ENCODE measurements at places on chromosomes 5 and 9. TPM values are rescaled to one million over a fixed set of nuclear protein-coding genes. Genes with fewer than 3 reads are reported as not detected.

LHFPL2 gene
- 39.2 TPM for total RNA-seq

CAVIN4 gene
- total RNA-seq, result 0.17 TPM

TAF11L3 gene
- total RNA-seq, result not detected

MZB1 gene
- total RNA-seq, result 13.2 TPM

RNF180 gene
- total RNA-seq, result 1.2 TPM

C5 gene
- 1.5 TPM for total RNA-seq

SLCO6A1 gene
- not detected for total RNA-seq

IL4 gene
- total RNA-seq, result not detected

- no peaks in the 10 kb centered on the region for H3K27me3 ChIP-seq
- H3K27ac ChIP-seq, result no peak overlapping the region
- H3K36me3 ChIP-seq, result no peaks in the 10 kb centered on the region
- DNase-seq, result no peak
Measured at GRCh38 chr5:156128026-156128425, 198.9 kb upstream of the SGCD start.

- H3K4me1 ChIP-seq, result no peaks in the 10 kb centered on the region
- H3K27ac ChIP-seq, result no peak overlapping the region
- H3K4me3 ChIP-seq, result no peak overlapping the region
Measured at GRCh38 chr5:152711801-152712388, 306.8 kb upstream of the NMUR2 start.

GRCh38 chr9:109455861-109456260, 42.2 kb downstream of the PTPN3 start:
- no peak for DNase-seq
- no peaks in the 10 kb centered on the region for H3K27me3 ChIP-seq
- H3K36me3 ChIP-seq, result no peaks in the 10 kb centered on the region
- H3K4me1 ChIP-seq, result no peaks in the 10 kb centered on the region

- H3K27me3 ChIP-seq, result no peaks in the 10 kb centered on the region
- H3K27ac ChIP-seq, result no peak overlapping the region
- no peak for DNase-seq
- H3K36me3 ChIP-seq, result no peaks in the 10 kb centered on the region
- H3K4me3 ChIP-seq, result no peak overlapping the region
- H3K4me1 ChIP-seq, result no peaks in the 10 kb centered on the region
Measured at GRCh38 chr9:82668689-82669199, 394.2 kb downstream of the RASEF start.

DNA sequence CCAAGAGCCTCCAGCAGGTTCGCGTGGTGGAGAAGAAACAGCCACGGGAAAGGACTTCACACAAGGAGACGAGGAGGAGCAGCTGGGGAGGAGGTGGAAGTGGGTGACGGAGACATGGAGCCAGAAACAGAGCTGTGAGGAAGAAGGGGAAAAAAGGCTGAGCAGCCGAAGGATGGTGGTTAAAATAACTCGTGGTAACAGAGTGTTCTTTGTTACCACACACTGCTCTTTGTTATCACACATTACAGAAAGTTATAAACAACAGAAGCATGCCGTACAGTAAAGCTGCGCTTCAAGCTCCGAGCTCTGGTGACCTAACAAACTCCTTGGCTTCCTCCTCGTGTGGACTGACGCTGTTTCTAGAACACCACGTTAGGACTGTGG, 215.4 kb downstream of the GLIS3 start:
- H3K27me3 ChIP-seq, result no peaks in the 10 kb centered on the region
- peak overlapping the region; percentile 56 for H3K27ac ChIP-seq
- H3K4me3 ChIP-seq, result no peak overlapping the region
- peaks cover 3% of the 10 kb centered on the region for H3K4me1 ChIP-seq
- no peak for DNase-seq

- no peaks in the 10 kb centered on the region for H3K27me3 ChIP-seq
- no peaks in the 10 kb centered on the region for H3K4me1 ChIP-seq
- no peak overlapping the region for H3K27ac ChIP-seq
- no peak overlapping the region for H3K4me3 ChIP-seq
Measured at GRCh38 chr5:94432499-94432898, 185.9 kb downstream of the KIAA0825 start.

DNA sequence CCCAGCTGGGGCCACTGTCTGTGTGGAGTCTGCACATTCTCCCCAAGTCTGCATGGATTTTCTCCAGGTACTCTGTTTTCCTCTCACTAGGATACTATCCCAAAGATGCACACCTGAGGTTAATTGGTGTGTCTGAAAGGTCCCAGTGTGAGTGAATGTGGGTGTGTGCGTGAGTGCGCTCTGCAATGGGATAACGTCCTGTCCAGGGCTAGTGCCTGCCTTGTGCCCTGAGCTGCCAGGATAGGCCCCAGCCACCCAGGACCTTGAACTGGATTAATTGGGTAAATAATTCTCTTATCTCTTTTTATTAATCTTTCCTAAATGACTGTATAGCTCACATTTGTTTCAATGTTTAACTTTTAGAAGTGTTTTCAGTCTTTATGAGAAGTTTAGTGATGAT, 11.5 kb upstream of the PANK3 start:
- H3K36me3 ChIP-seq, result no peaks in the 10 kb centered on the region
- H3K4me1 ChIP-seq, result no peaks in the 10 kb centered on the region
- DNase-seq, result peak; percentile 62
- H3K27me3 ChIP-seq, result no peaks in the 10 kb centered on the region
- H3K27ac ChIP-seq, result peak overlapping the region; percentile 70
- H3K4me3 ChIP-seq, result no peak overlapping the region

GRCh38 chr5:74660140-74660539, 19.6 kb upstream of the ENC1 start:
- no peaks in the 10 kb centered on the region for H3K36me3 ChIP-seq
- no peak overlapping the region for H3K4me3 ChIP-seq
- no peaks in the 10 kb centered on the region for H3K27me3 ChIP-seq
- no peak overlapping the region for H3K27ac ChIP-seq
- DNase-seq, result no peak

DNA sequence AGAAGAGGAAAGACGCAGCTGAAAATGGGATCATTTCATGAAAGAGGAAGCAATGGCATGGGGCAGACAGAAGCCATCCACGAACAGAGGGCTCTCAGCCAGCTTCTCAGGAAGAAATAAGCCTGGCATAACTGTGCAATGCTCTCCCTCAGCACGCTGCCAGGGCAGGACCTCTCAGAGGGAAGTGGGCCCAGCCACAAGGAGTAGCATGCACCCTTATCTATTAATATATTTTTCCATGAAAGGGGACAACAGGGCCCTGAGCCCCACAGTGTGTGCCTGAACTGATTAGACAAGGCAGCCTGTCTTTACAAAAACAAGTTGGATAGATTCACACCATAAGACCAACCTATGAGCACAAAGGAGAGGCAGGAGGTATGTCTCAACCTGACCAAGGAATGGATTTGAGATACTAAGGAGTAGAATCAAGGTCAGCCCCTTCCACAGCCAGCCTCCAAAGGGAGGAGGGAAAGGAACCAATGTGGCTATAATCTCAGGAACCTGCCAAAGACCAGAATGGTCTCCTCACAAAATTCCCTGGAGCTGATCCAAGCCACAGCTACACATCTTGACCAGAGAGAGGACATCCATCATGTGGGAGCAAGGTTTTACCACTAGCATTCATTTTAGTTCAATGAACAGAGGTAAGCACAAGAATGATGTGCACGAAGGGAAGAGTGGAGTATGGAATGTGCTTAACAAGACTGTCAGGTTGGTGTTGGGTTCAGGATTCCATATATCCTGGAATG, 154.8 kb downstream of the SIL1 start:
- no peak overlapping the region for H3K4me3 ChIP-seq
- no peak overlapping the region for H3K27ac ChIP-seq
- H3K27me3 ChIP-seq, result no peaks in the 10 kb centered on the region
- DNase-seq, result no peak
- H3K36me3 ChIP-seq, result no peaks in the 10 kb centered on the region
- H3K4me1 ChIP-seq, result no peaks in the 10 kb centered on the region

- H3K27ac ChIP-seq, result no peak overlapping the region
- H3K36me3 ChIP-seq, result no peaks in the 10 kb centered on the region
- no peaks in the 10 kb centered on the region for H3K4me1 ChIP-seq
- DNase-seq, result no peak
Measured at GRCh38 chr9:22913026-22913425, 466.4 kb downstream of the DMRTA1 start.

DNA sequence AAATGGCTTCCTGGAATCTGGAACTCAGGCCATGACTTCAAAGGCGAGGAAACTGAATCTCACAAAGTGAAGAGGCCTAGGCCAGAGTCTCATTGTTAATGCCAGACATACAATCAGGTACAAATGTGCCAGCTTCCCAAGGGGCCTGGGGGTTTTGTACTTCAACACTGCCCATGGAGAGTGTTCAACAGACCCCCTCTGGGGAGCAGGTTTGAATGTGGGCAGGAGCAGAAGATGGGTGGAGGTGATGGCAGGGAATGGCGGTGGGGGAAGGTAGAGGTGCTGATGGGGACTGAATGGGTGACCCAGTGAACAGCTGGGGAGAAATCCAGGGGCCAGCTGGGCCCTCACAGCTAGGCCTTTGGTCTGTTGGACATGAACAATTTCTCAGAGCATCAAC, 12.0 kb downstream of the FOXI1 start:
- DNase-seq, result no peak
- no peaks in the 10 kb centered on the region for H3K27me3 ChIP-seq
- no peak overlapping the region for H3K27ac ChIP-seq
- H3K36me3 ChIP-seq, result no peaks in the 10 kb centered on the region
- H3K4me3 ChIP-seq, result no peak overlapping the region

DNA sequence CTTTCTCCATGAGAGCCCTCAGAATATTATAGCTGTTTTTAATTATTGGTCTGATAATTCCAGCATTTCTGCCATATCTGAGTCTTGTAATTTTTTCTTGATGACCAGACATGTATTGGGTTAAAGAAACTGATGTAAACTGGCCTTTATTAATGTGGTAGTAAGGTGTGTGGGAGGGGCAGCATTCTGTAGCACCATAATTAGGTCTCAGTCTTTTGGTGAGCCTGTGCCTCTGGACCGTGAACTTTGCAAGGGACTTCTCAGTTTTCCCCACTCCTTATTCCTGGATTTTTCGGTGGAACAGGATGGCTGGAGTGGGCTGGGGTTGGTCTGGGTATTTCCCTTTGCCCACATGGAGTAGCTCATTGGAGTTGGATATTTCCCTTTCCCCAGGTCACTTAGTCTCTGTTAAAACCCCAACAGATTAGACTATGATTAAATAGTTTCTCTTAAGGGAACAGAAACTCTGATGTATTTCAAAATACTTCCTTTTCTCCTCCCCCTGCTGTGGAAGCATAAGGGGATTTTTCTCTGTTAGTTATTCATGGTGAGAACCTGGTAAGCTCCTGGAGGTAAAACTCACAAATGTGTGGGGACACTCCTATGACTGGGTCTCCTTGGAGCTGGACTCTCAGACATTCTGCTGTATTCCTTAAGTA, 52.4 kb downstream of the FSD1L start:
- no peak overlapping the region for H3K27ac ChIP-seq
- H3K4me3 ChIP-seq, result no peak overlapping the region
- no peaks in the 10 kb centered on the region for H3K36me3 ChIP-seq
- H3K4me1 ChIP-seq, result no peaks in the 10 kb centered on the region
- no peak for DNase-seq

GRCh38 chr9:105150991-105151685, 93.3 kb upstream of the SLC44A1 start:
- H3K27ac ChIP-seq, result no peak overlapping the region
- H3K4me1 ChIP-seq, result no peaks in the 10 kb centered on the region
- no peak for DNase-seq
- H3K27me3 ChIP-seq, result no peaks in the 10 kb centered on the region
- no peaks in the 10 kb centered on the region for H3K36me3 ChIP-seq

- DNase-seq, result no peak
- H3K4me3 ChIP-seq, result no peak overlapping the region
- H3K27ac ChIP-seq, result no peak overlapping the region
- no peaks in the 10 kb centered on the region for H3K27me3 ChIP-seq
Measured at GRCh38 chr5:100479079-100479688, 56.0 kb upstream of the FAM174A start.

- no peaks in the 10 kb centered on the region for H3K4me1 ChIP-seq
- DNase-seq, result no peak
- H3K27me3 ChIP-seq, result no peaks in the 10 kb centered on the region
Measured at GRCh38 chr5:169268019-169268418, 32.9 kb downstream of the SLIT3 start.

GRCh38 chr5:65120371-65120967, 351.7 kb downstream of the CWC27 start:
- H3K27ac ChIP-seq, result no peak overlapping the region
- H3K4me3 ChIP-seq, result no peak overlapping the region
- H3K36me3 ChIP-seq, result no peaks in the 10 kb centered on the region
- H3K4me1 ChIP-seq, result no peaks in the 10 kb centered on the region
- H3K27me3 ChIP-seq, result no peaks in the 10 kb centered on the region
- no peak for DNase-seq

DNA sequence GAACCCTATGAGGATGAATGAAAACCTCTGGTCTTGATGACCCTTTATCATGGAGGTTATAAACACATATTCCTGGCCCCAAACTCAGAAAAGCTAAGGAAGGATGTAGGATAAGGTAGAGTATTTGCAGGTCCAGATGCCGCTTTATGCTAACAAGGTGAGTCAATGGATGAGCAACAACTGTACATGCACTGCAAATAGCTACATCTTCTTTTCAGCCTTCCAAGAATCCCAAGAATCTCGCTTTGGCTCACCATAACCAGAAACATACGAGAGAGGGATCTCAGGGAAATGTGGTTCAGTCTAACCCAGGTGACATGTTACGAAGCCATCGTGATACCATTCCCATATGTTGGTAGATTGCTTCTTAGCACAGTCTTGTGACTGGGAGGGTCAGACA, 152.3 kb upstream of the ANKH start:
- no peaks in the 10 kb centered on the region for H3K4me1 ChIP-seq
- no peaks in the 10 kb centered on the region for H3K27me3 ChIP-seq
- H3K27ac ChIP-seq, result no peak overlapping the region

- no peak overlapping the region for H3K4me3 ChIP-seq
- DNase-seq, result no peak
- no peaks in the 10 kb centered on the region for H3K27me3 ChIP-seq
Measured at GRCh38 chr9:72589667-72590521, 68.5 kb downstream of the TMC1 start.

DNA sequence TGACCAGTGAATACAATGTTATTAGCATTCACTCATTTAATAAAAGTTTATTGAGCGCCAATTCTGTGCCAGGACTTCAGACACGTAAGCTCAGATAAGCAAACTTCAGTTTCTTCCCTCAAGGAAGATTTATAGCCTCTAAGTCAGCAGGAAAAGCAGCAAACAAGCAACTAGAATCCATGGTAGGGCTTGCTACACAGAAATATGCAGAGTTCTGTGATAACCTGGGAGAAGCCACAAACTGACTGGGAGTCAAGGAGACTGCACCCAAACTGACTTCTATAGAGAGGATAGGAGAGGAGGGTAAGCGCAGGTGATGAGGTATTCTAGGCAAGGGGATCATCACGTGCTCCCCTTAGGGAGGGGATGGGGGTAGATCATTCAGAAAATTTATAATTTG, 1.4 kb upstream of the OGN start:
- H3K27ac ChIP-seq, result peak overlapping the region; percentile 9
- no peaks in the 10 kb centered on the region for H3K27me3 ChIP-seq
- H3K4me1 ChIP-seq, result peaks cover 5% of the 10 kb centered on the region
- H3K4me3 ChIP-seq, result no peak overlapping the region
- no peaks in the 10 kb centered on the region for H3K36me3 ChIP-seq

GRCh38 chr5:143659599-143660238, 152.2 kb upstream of the HMHB1 start:
- no peaks in the 10 kb centered on the region for H3K36me3 ChIP-seq
- no peak for DNase-seq
- no peaks in the 10 kb centered on the region for H3K27me3 ChIP-seq
- H3K4me1 ChIP-seq, result peaks cover 2% of the 10 kb centered on the region

GRCh38 chr9:133980864-133981588, 11.1 kb downstream of the VAV2 start:
- no peaks in the 10 kb centered on the region for H3K27me3 ChIP-seq
- no peak for DNase-seq
- no peaks in the 10 kb centered on the region for H3K4me1 ChIP-seq
- no peaks in the 10 kb centered on the region for H3K36me3 ChIP-seq
- no peak overlapping the region for H3K4me3 ChIP-seq
- no peak overlapping the region for H3K27ac ChIP-seq

Data from colonic mucosa (tissue), 4 donors.